Stimulated activated CD8-positive, alpha-beta memory T cell treated with anti-CD3 and anti-CD28 coated beads, Interleukin-4, amount 100 ng/mL, for 48 hours (primary cell): ENCODE measurements at places on chromosomes 6 and 20.

- DNase-seq = peak; percentile 14
Measured at GRCh38 chr6:166277018-166277417, 31.2 kb downstream of the PRR18 start.

GRCh38 chr6:111462770-111463391 is 20.1 kb downstream of the REV3L start:
- no peak for DNase-seq

GRCh38 chr6:16388488-16388887 is 150.1 kb downstream of the GMPR start:
- no peak for DNase-seq

- no peak for DNase-seq
Measured at GRCh38 chr6:153727885-153728284, 311.2 kb upstream of the OPRM1 start.

DNA sequence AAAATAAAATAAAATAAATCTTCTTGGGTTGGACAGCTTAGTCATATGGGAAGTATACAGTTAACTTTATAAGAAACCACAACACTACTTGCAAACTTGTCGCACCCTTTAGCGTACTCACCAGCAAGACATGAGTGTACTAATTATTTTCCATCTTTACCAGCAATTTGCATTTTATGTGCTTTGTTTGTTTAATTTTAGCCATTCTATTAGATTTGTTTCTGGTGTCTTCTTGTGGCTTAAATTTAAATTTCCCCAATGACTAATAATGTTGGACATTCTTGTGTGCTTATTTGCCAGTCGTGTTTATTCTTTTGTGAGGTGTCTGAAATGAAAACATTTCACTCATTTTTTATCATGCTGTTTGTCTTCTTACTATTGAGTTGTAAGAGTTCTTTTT is 1172.2 kb upstream of the CITED2 start:
- no peak for DNase-seq

GRCh38 chr20:43124241-43124640 is 65.5 kb downstream of the PTPRT start:
- DNase-seq = no peak

DNA sequence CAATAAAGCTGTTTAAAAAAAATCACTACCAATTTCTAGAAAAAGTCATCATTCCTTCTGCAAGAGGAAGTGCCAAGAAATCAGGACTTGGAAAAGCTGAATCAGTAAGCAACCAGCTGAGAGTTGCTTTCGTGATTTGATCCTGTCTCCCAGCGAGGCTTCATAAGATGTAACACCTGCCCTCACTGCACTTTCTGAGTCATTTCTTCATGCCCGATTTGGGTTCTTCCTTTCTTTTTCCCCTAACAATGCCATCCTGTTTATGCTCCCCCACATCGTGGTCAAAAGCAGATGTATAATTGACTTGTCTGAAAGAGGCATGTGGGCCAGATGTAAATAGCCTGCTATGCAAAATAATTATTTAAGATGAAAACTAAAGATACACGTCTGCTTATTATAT is 52.1 kb downstream of the RIPOR2 start:
- DNase-seq = no peak

DNA sequence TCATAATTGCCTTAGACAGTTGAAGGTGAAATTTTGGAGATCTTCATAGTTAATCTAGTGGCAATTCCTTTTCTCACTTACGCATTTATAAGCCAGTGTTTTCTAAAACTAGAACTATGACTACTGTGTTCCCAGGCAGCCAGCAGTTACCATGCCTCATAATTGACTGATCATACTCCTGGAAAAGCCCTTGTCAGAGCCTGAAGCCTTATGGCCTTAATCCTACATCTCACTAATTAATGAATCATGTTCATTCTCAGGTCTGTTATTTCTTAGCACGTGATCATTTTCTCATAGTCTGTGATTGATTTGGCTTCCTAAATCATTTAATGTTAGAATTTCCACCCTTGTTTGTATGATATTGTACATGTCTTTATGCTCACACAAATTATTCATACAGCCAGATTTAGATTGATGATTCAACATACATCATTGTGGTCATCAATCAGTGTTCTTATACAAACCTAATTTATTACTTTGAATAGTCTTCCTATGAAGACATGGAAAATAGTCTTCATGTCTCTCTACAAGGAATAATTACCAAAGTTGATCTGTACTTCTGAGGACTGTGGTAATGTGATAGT is 132.6 kb upstream of the ASCC3 start:
- no peak for DNase-seq

GRCh38 chr6:89562093-89562973 is 76.2 kb downstream of the LYRM2 start:
- no peak for DNase-seq

- DNase-seq = no peak
Measured at GRCh38 chr6:24339932-24340331, 17.9 kb downstream of the DCDC2 start.

- no peak for DNase-seq
Measured at GRCh38 chr6:37917566-37917965, 98.0 kb downstream of the ZFAND3 start.

DNA sequence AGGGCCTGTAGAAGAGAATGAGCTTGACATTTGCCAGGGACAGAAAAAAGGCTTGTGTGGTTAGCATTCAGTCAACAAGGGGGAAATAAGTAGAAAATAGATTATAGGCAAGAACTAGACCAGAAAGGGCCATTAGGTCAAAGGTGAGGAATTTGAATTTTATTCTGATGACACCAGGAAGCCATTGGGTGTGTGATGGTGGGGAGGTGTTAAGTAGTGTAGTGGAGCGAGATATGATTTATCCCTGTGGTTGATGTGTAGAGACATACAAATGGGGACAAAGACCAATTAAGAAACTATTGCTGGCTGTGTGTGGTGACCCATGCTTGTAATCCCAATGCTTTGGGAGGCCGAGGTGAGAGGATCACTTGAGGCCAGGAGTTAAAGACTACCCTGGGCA is 11.0 kb downstream of the DSTN start:
- DNase-seq = no peak

DNA sequence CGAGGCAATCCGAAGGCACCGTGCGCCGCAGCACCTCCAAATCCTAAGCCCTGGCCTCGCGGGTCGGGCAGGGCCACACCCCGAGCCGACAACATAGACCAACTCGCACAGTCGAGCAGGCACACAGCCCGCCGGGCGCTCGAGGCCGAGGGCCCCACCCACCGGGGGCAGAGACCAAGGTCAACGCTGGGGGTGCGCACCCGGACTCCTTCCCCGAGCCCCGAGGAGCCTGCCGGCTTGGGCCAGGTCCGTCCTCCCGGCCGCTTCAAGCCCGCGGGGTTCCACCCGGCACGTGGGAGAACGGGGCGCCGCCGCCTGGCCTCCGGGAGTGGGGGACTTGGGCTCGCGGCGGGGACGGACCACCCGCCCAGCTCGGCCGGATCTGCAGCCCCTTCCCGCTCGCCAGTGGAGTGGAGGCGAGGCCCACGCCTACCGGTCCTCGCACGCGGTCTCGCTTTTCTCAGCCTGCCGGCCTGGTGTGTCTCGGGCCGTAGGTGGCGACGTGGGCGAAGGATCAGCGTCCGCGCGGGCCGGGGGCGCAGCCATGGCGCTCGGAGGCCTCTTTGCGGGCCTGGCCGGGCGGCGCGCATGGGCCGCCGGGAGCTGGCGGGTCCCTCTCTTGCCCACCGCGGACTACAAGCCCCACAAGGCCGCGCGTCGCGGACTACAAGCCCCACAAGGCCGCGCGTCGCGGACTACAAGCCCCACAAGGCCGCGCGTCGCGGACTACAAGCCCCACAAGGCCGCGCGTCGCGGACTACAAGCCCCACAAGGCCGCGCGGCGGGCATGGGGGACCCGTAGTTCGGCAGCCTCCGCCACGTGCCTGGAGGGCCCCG is at the start of gene UCKL1:
Gene UCKL1 (minus strand): TSS at position 590 of the 837 bp plus-strand sequence. CDS start 44 bp downstream, at position 546.
- DNase-seq = peak; percentile 91

GRCh38 chr6:39756582-39756981 is 31.4 kb upstream of the KIF6 start:
- DNase-seq = no peak

GRCh38 chr20:1402149-1402548 is 9.3 kb upstream of the FKBP1A start:
- DNase-seq = no peak

- DNase-seq = no peak
Measured at GRCh38 chr6:4606821-4607704, 169.1 kb upstream of the CDYL start.

DNA sequence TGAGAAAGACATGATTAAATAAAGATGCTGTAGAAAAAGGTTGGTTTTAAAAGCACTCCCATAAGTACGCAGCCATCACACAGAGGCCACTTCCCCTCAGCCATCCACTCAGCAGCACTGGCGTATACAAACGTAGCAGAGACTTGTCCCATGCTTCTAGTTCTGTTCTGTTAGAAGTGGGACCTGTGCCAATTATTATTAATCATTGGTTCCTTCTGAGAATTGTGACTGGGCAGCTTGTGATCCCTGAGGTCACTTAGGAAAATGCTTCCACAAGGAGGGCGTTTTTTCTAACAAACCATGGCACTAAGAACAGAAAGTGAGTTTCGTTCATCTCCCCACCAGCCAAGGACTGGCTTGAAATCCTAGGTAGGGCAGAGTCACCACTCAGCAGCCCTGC is 53.9 kb downstream of the FAM120B start:
- no peak for DNase-seq

- no peak for DNase-seq
Measured at GRCh38 chr6:8556370-8557013, 121.1 kb upstream of the SLC35B3 start.

GRCh38 chr20:24773168-24773567 is 175.9 kb upstream of the CST7 start:
- DNase-seq = no peak

DNA sequence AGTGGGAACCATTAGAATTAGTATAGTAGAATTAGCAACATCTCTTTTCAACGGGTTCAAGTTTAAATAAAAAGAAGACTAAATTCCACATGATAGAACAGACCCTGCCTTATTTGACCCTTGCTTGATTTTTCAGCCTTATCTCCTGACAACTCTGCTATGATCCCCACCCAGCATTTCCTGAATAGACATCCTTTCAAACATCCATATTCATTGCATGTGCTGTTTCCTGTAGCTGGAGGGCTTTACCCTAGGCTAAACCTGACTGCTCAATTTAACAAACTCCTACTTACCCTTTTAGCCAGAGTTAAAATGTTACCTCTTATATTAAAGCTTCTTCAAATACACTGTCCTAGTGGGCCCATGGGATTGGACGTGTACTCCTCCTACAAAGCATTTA is 594.8 kb upstream of the ARID1B start:
- DNase-seq = no peak

DNA sequence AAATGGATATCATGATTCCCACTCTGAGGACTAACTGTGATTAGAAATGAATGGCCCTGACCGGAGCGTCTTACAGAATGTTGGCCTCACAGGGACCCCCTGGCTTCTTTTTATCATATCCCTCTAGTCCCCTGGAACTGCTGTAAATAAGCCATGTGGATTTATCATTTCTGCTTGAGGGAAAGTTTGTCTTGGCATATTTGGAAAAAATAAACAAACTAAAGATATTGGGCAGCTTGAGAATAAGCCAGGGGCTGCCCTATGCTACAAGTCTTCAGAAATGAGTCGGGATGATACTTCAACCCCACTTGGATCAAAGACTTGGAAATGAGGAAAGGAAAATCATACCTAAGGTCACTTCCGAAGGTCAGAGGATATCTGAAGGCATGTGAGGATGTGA is 179.1 kb downstream of the THBS2 start:
- DNase-seq = no peak

- DNase-seq = no peak
Measured at GRCh38 chr6:96975852-96976251, 51.3 kb downstream of the KLHL32 start.

DNA sequence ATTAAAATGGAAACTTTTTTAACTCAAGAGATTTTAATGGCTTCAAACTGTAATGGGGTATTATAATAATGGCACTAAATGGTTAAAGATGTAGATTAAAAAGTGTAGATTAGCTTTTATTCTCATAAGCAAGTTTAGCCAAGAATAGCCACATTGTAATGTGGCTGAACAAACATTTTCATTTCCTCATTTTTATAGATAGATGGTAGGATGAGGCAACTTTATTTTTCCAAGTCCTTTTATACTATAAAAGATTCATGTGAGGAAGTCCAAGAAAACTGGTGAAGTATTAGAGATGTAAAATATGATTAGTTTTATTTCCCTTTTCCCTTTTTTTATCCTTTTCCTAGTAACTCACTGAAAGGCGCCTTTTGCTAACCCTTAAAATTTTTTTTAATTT is 88.8 kb downstream of the ATRN start:
- DNase-seq = no peak

GRCh38 chr20:9147547-9148024 is 78.7 kb downstream of the PLCB4 start:
- DNase-seq = no peak

- no peak for DNase-seq
Measured at GRCh38 chr6:29559524-29560287, at the start of gene UBD. Gene UBD, minus strand, starts transcription at chr6:29559732. Its CDS starts 31 bp downstream, at chr6:29559701.

- no peak for DNase-seq
Measured at GRCh38 chr20:13865791-13866351, 81.0 kb downstream of the NDUFAF5 start.
